Memory B cell (primary cell): ENCODE measurements at places on chromosomes 12 and 14.
A peak's percentile ranks its signal among the peaks of the same experiment; 100 is the strongest.

DNA sequence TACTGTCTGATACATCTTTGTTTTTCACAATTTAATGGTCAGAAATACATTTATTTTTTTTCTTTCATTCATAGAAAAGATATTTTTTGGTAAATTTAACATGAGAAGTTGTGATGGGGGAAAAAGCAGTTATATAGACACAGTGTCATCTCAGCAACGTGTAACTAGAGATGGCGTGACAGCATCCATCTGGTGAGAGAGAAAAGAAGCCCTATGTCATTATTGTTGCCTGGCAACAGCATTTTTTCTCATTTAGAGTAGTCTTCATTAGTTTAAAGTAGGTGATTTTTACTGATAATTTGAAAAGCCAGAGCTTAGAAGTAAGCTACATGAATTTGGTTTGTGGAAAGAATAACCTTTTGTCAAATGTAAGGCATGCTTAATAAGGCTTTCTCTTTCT lies 128.6 kb downstream of the ACSS3 start:
- no peak for DNase-seq

DNA sequence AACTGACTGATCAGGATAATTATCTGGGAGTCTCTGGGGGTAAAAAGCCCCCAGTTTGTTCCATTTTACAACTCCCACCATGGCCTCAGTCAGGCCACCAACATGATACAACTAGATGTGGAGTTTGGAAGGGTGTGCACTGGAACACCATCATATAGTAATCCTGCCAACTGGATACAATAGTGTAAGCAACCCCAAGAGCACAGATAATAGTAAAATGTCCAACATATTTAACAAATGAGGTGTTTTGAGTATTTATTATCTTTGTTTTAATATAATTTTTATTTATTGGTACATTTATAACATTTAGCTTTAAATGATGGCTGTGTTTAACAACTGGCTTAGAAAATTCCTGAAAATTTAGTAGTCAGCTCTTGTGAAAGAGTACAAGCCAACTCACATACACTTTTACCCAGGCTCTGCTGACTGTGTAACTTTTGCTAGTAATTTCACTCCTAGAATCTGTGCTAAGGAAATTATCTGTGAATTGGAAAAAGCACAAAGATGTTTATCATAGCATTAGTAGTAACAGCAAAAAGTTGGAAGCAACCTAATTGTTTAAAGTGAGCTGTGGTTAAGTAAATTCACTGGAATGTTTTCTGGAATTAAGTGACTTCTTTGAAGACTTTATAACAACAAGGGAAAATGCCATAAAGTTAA lies 196.8 kb downstream of the RAD51B start:
- no peak for DNase-seq

- DNase-seq, result no peak
Measured at GRCh38 chr12:122147514-122148290, 26.3 kb downstream of the IL31 start.

GRCh38 chr14:51095854-51096823 lies 1.2 kb upstream of the TRIM9 start:
- DNase-seq, result no peak

DNA sequence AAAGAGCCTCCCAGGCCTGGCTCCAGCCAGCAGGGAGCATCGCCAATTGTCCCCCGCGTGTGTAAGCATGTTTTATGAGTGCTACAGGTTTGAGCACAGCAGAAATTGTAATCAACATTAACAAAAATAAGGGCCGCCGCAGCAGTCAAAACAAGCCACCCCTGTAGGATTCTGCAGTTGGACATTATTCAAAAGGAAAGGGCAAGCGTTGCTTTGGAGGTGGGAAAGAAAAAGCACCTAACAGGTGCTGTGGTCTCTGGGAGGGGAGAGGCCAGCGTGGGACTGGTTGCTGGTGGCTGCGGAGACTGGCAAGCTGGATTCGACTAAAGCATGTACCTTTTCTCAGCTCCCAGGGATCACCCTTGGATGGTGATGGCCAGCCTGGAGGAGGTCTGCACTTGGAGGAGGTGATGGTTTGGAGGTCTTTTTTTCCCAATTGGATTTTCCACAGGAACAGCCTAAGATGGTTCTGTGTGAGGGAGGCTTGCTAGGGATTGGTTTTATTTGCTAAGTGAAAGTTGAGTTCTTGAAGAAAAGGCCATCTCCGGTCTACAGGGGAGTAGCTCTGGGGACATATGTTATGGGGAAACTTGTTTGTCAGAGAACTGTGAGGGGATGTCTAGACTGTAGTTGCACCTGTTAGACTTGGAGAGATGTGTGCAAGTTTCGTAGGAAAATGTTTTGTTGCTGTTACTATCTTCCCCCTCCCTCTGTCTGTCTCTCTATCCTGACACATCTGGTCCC lies 2.0 kb downstream of the DYRK2 start:
- no peak for DNase-seq

DNA sequence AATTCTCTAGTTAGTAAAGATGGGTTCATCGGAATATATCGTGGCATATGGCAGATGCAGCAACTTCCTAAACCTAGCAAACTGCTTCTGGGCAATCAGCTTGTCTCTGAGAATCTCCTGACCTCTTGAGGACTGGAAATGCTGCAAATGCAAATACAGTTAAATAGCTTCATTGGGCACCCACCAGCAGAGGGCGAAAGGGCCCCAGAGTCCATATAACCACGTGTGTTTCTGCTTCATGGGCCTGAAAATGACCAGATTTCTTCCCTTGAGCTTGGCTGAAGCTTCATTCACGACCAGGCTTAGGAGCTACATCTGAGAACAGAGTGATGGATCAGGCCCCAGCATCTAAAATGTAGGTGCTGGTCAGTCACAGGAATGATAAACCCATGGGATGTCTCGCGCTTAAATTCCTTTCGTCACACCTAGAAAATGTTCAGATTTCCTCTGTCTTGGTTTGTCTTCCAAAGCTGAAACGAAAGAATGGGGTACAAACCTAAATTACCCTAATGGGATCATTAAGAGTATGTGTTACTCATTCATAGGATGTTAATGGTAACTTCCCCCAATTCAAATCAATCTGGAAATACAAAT lies 1482.5 kb upstream of the TMEM132C start:
- DNase-seq, result peak; percentile 22

DNA sequence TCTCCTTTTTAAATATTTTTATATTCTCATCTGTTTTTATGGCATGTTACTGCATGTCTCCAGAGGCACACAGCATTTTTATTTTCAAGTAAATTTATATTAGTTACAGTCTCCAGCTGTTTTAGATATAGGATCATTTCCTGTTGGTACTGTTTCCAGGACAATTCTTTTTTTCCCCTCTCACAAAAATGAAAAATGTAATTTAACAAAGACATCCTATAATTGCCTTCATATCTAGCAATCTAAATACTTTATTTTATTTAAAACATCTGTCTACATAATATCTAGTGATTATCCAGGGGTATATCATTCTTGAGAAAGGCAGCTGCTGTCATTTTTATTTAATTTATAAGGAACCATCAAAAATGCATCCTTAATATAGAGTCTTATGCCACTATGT lies 272.4 kb upstream of the NPAS3 start:
- no peak for DNase-seq

DNA sequence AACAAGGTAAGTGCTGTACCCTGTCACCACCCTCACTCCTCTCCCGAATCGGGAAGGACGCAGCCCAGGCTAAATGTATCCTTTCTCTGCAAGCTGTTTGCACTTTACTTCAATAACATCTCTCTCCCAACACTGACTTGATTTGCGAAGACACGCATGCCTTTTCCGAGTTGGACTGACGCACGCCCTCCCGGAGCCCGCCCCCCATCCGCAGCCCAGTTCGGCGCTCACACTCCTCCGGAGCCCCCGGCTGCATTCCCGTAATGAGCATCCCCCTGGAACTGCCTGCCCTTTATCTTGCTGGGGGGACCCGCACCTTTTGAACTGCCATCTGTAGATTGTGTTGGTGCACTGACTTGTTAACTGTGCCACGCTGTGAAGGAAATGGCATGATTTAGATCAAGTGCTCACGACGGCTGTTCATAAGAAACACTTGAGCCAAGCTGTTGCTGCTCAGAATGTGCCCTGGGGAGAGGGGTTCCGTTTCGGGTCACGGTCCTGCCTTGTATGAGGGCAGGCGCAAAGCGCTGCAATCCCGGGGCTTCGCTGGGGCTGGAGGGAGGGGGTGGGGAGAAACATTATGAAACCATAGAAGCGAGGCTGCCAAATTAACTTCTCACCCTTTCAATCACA lies 176.6 kb upstream of the CDKN3 start:
- no peak for DNase-seq

GRCh38 chr14:59302313-59302712 lies 113.8 kb downstream of the DAAM1 start:
- DNase-seq, result no peak

DNA sequence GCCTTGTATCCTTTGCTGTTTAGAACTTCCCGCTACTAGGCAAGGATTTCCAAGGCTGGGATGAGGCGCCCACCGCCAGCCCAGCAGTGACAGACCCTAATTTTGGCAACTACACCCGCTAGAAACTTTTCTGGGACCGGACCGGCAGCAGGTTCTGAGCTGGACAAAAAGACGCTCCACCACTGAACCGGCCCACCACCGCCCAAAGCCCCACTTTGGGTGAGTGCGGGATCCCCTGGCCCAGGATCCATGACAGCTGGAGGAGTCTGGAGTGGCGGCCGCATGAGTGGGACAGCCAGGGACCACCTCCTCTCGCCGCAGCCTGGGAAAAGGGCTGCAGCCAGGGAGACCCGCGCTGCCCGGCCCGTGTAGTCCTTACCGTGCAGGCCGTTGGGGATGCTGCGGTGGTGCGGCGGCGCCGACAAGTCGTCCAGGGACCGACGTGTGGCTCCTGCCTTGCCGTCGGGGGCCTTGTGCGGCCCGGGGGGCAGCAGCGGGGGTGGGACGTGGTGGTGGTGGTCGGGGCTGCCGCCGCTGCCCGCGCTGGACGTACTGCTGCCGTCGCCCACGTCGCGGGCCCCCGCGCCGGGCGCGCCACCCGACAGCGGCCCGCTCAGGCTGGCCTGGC lies 1.1 kb downstream of the CCDC85C start:
- DNase-seq, result no peak

GRCh38 chr14:50741567-50741966 lies 73.5 kb upstream of the SAV1 start:
- DNase-seq, result no peak

- DNase-seq, result no peak
Measured at GRCh38 chr12:105301696-105302095, 28.8 kb upstream of the C12orf75 start.

DNA sequence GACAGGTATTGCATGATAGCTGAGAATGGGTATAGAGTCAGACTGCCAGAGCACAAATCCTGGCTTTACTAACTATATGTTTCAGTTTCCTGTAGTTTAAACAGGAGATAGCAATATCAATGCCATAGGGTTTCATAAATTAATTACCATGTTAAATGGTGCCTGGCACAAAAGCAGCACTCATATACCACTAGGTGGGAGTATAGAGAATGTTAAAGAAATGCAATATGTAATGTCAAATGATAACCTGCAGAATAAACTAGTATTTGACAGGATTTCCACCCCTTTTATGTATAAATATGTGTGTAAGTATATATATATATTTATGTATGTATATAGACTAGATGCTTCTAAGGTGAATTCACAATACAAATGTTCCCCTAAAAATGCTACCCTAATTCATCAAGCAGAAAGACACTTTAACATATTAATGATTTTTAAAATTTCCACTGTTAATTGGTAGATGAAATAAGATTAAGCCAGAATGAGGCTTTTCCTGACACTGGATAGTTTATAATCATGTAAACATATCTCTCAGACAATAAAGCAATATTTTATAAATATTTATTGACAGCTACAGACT lies 8.6 kb downstream of the WDR89 start:
- peak; percentile 34 for DNase-seq
